ENCODE measurements at places on chromosomes 1 and 21.

GRCh38 chr1:201250326-201251011, 32.8 kb upstream of the PKP1 start:
- no peak for DNase-seq

DNA sequence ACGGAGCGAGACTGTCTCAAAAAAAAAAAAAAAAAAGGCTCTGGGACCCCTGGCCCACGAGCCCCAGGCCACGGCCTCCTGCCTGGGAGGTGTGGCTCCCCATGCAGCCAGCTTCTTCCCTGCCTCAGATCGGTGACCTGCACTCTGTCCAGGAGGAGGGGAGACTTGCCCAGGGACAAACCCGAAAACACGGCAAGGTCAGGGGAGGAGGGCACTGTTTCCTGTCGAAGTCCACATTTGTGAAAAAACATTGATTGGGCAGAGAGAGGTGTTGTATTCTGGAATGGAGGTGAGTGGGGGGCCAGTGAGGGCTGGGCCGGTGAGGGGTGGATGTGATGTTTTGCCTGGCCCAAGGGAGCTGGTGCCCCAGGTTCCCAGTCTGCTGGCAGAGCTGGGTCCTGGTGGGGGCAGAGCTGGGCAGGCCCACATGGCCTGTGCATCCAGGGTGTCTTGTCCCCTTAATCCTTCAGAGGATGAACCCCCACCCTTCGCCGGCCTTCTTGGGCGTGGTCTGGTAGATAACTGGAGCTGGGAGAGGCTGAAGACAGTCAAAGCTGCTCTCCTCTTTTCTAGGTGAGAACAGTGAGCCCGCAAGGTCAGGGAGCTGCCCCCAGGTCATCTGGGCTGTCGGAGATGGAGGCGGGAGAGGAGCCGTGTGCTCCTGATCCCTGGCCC, 12.4 kb upstream of the FAAP20 start:
- DNase-seq: no peak

- no peak for DNase-seq
These were observed 2.2 kb upstream of the TOR1AIP2 start for GRCh38 chr1:179879797-179880196.

- no peak for DNase-seq
These were observed 67.8 kb downstream of the SIK1 start for GRCh38 chr21:43358940-43359822.

GRCh38 chr1:71583756-71584155, 502.9 kb upstream of the ZRANB2 start:
- no peak for DNase-seq

GRCh38 chr1:206145771-206146290, 28.6 kb upstream of the AVPR1B start:
- no peak for DNase-seq

Data from activated CD4-positive, CD25-positive, alpha-beta regulatory T cell treated with anti-CD3 and anti-CD28 coated beads, Interleukin-2, amount 50 U/mL, for 16 hours (primary cell).